Left ventricle myocardium superior (tissue), 1 donor: ENCODE measurements at places on chromosomes 2 and 18. TPM values are rescaled to one million over a fixed set of nuclear protein-coding genes. Genes with fewer than 3 reads are reported as not detected.

CHRNG gene
- not detected for total RNA-seq

THADA gene
- total RNA-seq = 12.1 TPM

DNA sequence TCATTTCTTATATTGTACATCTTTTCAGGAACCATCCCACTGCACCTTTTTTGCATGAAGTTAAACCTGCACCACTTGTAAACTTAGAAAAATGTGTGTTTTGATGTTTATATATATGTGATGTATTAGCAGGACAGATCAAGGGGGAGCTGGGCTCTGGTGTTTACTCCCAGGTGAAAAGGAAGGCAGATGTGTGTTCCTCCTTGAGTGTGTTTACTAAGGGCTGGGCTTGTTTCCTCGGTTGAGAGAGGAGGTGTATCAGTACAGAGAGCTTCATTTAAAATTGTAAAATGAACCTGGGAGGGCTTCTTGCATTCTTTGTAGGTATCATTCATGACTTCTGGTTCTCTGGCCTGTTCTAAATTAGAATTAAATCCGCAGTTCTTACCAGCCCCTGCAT is 14.8 kb downstream of the LPIN1 start:
- no peak for DNase-seq

DNA sequence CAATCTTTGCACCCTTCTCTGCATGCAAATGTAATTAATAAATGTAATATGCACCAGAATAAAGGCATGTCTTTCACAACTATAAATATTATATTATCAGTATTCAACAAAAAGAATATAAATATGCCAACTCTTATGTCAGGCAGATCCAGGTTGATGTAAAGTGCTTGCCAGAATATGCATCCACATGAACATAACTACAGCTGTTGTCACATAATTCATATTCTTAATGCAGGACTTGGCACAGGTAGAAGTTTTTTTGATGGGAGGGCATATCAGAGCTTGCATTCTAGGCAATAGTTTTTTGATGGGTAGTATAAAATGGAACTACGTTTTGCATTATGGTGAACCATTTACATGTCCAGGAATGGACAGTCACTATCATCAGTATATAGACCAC is 544.3 kb downstream of the ZNF804A start:
- no peak for DNase-seq

IL36G gene
- not detected for total RNA-seq

GRCh38 chr18:14104906-14105748 is 27.1 kb downstream of the ZNF519 start:
- no peak for DNase-seq

GRCh38 chr2:34308140-34308539 is 709.0 kb upstream of the FAM98A start:
- no peak for DNase-seq

PRKAG3 gene
- 0.12 TPM for total RNA-seq

GRCh38 chr2:46336283-46336959 is 39.2 kb downstream of the EPAS1 start:
- DNase-seq = no peak

PLEK gene
- 4.1 TPM for total RNA-seq

DNA sequence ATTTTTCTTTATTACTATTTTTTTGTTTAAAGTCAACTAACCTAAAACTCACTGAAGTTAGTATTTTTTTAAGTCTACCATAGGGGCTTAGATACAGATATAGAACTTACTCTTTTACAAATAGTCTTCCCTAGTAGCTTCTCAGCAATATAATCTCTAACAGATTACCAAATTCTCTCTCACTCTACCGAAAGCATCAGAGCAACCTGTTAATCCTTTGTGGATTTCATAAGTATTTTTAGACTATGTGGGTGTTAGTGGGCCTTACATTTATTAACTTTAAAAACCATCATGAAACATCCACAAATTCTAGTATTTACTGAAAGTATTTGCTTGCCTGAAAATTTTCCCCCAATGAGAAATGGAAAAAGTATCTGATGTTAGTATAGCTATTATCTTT is 84.6 kb upstream of the TFPI start:
- no peak for DNase-seq

DUSP2 gene
- total RNA-seq = 1.9 TPM
